Activated CD4-positive, alpha-beta memory T cell treated with anti-CD3 and anti-CD28 coated beads, Interleukin-2, amount 10 ng/mL, durations not matched to agents 7 days and 5 days (primary cell): ENCODE measurements at places on chromosomes 13 and 19.

GRCh38 chr13:104980586-104980985 is 1554.9 kb downstream of the EFNB2 start:
- DNase-seq, result no peak

GRCh38 chr13:99973163-99973807 is 1.7 kb upstream of the ZIC5 start:
- no peak for DNase-seq

DNA sequence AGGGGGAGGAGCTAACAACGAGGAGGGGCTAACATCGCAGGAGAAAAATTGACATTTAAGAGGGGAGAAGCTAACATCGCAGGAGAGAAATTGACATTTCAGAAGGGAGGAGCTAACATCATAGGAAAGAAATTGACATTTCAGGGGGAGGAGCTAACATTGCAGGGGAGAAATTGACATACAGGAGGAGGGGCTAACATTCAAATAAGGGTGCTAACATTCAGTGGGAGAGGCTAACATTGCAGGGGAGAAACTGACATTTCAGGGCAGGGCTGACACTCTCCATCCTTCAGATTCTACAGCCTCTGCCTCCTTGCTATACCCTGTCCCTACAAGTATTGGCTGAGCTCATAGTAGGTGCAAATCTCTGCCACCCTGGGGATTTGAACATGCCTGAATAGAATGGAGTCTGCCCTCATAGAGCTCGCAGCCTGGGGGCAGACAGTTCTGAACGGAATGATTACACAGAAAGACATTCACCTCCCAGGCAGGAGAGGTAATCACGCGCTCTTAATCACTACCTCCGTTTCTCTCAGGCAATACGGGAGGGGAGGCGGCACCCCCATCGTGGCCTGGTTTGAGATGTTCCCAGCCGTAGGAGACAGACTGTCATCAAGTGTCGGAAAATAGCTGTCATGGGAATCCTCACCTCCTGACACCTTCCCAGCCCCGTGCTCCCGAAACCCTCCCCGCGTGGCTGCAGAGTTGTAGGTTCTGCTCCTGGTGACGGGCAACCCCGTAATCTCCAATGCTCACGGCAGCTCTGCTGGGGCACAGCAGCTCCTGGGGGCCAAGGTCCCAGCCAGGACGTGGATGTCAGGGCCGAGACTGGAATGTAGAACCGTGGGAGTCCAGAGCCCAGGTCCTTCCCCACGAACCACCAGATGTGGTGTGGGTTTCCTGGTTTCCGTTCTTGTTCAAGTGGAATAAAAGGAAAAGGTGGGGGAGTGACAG is 9.5 kb downstream of the GPR32 start:
- no peak for DNase-seq

- no peak for DNase-seq
These were observed 27.3 kb upstream of the TPP2 start for GRCh38 chr13:102569488-102569887.

DNA sequence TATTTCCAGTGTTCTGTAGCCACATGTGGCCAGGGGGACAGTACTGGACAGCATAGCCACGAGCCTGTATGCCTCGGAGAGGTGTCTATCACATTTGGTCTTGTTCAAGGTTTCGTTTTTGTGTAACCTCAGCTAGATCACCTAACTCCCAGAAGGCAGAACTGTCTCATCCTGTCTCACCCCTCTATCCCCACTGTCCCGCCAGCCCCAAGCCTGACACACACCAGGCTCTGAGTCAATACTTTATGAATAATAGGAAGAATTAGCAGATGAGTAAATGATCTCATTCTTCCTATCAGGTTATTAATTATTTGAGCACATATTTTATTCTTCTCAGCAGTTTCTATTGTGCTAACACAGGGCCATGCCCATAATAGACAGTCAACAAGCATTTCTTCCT is 132.2 kb downstream of the NUFIP1 start:
- no peak for DNase-seq

DNA sequence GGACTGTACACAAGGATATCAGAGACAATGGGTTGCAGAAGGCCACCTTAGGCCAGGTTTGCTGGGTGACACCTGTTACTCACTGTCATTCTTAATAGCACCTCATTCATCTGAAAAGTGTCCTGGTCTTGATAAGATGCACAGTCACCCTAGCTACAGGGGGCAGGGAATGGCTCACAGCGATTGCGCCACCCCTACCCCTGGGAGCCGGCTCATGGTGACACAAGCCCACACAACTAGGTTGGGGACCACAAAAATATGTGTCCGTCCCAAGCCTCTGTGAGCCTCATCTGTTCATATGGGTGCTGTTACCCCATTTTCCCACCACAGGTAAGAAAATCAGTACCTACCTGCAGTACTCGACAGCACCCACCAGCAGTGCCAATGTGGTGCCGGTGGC is 23.4 kb downstream of the MED26 start:
- DNase-seq, result no peak

DNA sequence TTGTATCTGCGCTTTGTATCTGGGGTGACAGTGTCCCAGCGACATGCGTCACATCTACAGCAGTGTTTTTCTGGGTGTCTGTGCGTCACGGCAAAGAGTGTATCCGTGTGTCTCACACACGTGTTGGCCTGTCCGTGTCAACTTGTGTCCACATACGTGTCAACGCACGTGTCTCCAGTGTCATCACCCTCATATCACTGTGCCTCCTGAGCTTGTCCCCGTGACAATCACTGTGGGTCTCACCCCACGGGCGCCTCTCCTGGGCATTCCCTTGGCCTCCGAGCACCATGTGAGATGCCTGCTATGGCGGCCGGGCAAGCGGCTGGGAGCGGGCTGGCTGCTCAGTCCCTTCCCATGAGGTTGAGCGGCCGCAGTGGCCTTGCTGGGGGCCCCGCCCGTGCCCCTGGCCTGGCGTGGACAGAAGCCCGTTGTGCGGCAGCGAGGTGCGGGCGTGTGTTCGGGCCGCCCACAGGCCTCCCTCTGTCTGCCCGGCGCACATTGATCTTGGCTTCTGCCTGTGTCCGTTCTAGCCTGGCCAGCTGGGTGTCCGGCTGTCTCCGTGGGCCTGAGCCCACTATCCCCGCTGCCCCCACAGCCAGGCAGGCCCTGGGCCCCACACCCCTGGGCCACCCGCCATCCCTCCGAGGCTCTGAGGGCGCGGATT is 6.4 kb downstream of the NFIX start:
- no peak for DNase-seq

DNA sequence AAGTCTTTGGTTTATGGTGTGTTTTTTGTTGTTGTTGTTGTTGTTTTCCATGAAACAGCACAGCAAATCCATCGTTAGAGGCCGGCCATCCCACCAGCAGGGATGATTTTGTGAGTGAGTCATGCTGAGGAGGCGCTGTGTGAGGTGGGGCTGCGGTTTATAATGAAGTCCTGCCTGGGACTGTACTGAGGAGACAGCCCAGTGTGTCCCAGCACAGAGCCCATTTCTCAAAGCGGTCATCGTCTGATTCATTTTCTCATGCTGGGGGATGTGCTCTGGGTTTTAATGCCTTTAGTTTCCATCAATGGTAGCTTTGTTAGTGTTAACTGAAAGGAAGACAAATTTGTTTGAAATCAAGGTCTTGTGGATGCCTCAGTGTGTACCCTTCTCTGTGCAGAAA is 129.3 kb upstream of the SERP2 start:
- no peak for DNase-seq

DNA sequence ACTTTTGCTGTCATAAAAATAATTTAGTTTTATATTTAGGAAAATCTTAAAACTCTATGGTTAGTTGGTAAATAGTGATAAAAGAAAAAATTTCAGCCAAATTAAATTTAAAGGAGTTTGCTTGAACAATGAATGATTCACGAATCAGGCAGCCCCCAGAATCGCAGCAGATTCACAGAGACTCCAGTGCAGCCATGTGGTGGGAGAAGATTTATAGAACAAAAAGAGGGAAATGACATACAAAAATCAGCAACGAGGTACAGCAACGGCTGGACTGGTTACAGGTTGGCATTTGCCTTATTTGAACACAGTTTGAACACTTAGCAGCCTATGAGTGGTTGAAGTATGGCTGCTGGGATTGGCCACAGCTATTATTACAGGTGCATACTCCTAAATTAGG is 96.4 kb upstream of the MYCBP2 start:
- no peak for DNase-seq

DNA sequence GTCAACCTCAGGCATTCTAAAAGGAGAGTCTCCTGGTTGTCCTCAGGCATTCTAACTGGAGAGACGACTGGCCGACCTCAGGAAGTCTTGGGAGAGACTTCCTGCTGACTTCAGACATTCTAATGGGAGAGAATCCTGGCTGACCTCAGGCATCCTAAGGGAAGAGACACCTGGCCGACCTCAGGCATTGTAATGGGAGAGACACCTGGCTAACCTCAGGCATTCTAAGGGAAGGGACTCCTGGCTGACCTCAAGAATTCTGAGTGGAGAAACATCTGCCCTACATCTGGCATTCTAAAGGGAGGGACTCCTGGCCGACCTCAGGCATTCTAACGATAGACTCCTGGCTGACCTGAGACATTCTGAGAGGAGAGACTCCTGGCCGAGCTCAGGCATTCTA is 1353.3 kb downstream of the UQCRFS1 start:
- no peak for DNase-seq

GRCh38 chr19:48539503-48540096 is 12.4 kb upstream of the SULT2B1 start:
- no peak for DNase-seq

- no peak for DNase-seq
These were observed 18.5 kb upstream of the LPAR6 start for GRCh38 chr13:48431431-48431830.

DNA sequence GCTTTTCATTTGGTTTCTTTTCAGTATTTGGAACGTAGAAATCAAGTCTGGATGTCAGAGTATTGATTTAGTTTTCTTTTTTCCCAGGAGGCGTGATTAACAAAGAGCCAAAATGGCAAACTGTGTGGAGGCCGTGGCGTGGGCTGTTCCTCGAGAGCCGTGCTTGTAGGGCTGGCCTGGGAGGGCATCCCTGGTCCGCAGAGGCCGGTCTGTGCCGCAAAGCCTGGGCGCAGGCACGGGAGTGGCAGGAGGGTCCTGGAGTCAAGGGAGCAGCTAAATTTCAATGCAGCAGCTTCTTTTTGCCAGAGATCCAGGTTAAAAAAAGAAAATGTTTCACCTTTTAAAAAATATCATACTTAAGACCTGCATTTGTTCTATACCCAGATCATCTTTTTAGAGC is 13.1 kb upstream of the MCF2L start:
- no peak for DNase-seq

- DNase-seq, result no peak
These were observed 4.0 kb downstream of the ZNF565 start for GRCh38 chr19:36210497-36210896.
